H1 (cell line): ENCODE measurements at places on chromosomes 4 and X. TPM values are rescaled to one million over a fixed set of nuclear protein-coding genes. Genes with fewer than 3 reads are reported as not detected.
A peak's percentile ranks its signal among the peaks of the same experiment; 100 is the strongest.

GRCh38 chr4:152680988-152681603 is 1.3 kb upstream of the TMEM154 start:
- DNase-seq = no peak

GK gene
- total RNA-seq = 9.4 and 11.2 TPM in 2 replicates

SCRG1 gene
- total RNA-seq = not detected in 2 replicates

DNA sequence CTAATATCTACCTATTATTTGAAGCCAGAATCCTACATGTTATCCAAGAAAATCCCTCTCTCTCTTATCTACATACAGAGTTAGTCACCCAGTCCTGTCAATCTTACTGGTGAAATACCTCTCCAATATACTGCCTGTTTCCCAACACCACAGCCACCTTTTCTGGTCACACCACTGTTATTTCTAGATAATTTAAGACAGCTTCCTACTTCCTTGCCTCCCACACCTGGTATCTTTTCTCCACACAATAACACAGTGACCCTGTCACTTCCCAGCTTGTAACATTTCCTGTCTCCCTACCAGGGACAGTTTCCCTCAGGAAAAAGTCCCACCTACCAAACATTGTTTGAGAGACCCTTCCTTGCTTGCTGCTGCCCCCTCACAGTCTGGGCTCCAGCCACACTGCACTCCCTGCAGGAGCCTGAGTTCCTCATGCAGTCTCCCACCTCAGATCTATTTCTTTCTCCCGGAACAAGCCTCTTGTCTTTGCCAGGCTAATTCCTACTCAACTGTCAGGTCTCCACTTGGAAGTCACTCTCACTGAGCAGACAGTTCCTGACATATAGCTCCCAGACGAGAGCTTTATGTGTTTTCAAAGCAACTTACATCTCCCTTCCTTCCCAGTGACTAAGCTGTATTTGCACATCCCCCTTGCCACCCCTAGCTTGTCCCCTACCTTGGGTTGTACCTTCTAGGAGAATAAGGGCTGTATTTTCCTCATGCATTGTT is 73.6 kb upstream of the QRFPR start:
- no peak for DNase-seq

GRCh38 chr4:100286636-100287035 is 96.4 kb upstream of the DDIT4L start:
- no peak for DNase-seq

DNA sequence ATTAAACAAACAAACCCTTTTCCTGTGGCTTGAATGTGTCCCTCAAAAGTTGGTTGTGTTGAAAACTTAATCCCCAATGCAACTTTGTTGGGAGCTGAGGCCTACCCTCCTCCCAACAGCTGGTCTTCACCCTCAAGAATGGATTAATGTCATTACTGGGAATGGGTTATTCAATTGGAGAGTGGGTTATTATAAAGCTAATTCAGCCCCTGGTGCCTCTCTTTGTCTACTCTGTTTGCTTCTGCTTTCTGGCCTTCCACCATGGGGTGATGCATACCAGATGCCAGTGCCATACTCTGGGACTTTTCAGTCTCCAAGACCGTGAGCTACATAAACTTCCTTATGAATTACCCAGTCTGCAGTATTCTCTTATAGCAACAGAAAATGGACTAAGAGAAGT is 706.5 kb downstream of the CCSER1 start:
- DNase-seq = peak; percentile 43

PCDH7 gene
- 6.1 and 6.7 TPM in 2 replicates for total RNA-seq

DNA sequence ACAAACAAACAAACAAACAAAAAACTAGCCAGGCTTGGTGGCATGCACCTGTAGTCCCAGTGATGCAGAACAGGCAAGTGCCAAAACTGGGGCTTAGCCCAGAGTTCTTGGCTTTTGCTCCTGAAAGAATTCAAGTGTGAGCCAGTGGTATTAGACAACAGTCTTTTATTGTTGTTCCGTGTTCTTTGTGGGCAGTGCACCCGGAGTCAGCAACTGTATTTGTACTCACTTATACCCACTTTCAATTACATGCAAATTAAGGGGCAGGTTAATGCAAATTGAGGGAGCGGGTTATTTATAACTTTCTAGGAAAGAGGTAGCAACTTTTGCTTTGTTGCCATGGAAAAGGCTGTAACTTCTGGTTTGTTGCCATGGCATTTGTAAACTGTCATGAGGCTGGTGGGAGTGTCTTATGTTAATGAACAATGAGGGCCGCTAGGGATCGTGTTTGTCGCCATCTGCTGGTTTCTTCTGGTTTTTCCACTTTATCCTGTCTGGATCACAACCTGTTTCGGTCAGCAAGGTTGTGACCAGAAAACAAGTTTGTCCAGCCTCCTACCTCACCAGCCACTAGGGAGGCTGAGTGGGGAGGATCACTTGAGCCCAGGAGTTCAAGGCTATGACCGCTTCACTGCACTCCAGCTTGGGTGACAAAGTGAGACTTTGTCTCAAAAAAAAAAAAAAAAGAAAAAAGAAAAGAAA is 88.8 kb upstream of the ESX1 start:
- DNase-seq = peak; percentile 43
